ENCODE measurements at places on chromosomes 5 and 9.

DNA sequence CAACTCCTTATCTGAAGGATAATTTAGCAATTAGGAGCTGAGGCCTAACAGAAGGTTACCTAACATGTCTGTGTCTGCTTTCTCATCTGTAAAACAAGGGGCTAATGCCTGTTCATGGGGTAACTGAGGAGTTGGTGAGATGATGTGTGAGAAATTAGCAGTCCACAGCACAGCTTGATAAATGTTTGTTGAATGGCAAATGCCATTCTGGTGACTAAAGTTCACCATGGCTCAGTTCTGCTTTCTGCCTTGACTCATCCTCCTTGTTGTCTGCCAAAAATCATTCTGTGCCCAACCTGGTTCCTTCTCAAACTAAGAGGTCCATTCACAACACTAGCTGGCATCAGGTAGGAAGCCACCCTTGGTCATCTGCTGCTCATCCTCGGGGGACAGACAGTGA lies 552.0 kb upstream of the KLF4 start:
- no peak overlapping the region for H3K4me3 ChIP-seq
- DNase-seq = no peak
- H3K27me3 ChIP-seq = no peaks in the 10 kb centered on the region
- H3K4me1 ChIP-seq = no peaks in the 10 kb centered on the region
- H3K36me3 ChIP-seq = no peaks in the 10 kb centered on the region
- no peak overlapping the region for H3K27ac ChIP-seq

DNA sequence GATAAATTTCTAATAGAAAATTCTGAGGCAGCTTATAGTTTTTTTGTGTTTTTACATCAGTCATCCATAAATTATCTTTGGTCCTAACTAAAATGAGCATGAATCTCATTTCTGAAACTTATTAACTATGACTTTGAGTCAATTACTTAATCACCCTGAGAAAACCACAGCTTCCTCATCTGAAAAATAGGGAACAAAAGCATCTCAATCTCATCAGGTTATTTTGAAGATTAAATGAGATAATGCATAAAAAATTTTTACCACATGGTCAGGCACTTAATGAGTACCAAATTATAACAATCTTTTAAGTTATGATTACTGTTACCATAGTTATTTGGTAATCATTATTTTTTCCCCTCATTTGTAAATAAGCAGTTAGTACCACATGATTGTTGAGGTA lies 279.1 kb downstream of the MAST4 start:
- no peak overlapping the region for H3K4me3 ChIP-seq
- H3K36me3 ChIP-seq = no peaks in the 10 kb centered on the region
- H3K27ac ChIP-seq = no peak overlapping the region
- no peaks in the 10 kb centered on the region for H3K27me3 ChIP-seq
- no peak for DNase-seq

- no peak overlapping the region for H3K4me3 ChIP-seq
- no peaks in the 10 kb centered on the region for H3K4me1 ChIP-seq
- H3K27me3 ChIP-seq = no peaks in the 10 kb centered on the region
- no peak for DNase-seq
- no peaks in the 10 kb centered on the region for H3K36me3 ChIP-seq
These were observed 35.3 kb upstream of the SPDL1 start for GRCh38 chr5:169548315-169548714.

DNA sequence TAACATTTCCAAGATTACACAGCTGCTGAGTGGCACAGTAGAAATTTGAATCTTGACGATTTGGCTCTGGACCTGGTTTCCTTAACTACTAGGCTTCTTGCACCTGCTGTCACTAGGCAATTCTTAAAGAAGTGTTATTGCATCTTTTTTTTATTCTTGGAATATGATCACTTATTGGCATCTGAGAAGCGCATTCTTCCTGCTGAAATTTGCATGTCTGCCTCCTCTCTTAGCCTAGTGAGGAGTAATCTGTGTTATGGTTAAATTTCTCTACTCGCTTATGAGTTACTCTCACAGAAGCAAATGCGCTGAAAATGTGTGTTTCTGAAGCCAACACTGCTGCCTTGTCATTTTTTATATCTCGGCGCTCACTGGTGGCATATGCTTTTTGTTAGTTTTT lies 89.3 kb downstream of the WDR41 start:
- H3K4me3 ChIP-seq = no peak overlapping the region
- DNase-seq = no peak
- H3K27ac ChIP-seq = no peak overlapping the region
- H3K36me3 ChIP-seq = no peaks in the 10 kb centered on the region

DNA sequence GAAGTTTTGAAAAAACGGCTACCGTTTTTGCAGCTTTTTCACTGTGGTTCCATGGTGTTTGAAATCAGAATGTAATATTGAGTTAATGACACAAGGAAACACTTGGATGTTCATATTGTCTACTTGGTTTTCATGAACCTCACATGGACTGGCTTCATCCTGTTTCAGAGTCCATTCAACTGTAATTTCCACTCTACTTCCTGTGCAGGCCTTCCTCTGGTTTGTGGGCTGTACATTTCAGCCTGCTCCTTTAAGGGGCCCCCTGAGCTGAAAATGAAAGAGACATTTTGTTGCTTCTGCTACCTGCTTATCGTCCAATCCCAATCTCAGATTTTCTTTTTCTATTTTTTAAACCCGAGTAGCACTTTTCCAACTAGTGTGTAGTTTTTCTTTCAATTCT lies 41.8 kb upstream of the CDKN2B start:
- peak; percentile 22 for DNase-seq
- H3K4me1 ChIP-seq = peaks cover 32% of the 10 kb centered on the region
- H3K27ac ChIP-seq = no peak overlapping the region
- H3K36me3 ChIP-seq = no peaks in the 10 kb centered on the region
- no peaks in the 10 kb centered on the region for H3K27me3 ChIP-seq
- no peak overlapping the region for H3K4me3 ChIP-seq

DNA sequence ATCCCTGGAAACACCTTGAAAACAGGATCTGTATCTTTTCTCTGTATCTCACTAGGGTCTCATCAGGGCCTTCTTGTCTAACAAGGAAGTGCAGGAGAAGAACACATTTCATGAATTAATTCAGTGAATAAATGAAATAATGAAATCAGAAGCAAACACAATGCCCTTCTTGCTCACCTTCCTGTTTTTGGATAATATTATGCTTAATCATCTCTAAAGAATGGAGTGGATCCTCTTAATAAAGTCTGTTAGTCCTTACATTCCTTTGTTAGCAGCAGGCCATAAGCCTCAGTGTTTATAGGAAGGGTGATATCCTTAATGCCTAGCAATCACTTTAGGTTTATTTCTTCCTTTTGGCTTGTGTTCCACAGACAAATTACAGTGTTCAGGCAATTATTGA lies 837.1 kb upstream of the SEMA6A start:
- no peak overlapping the region for H3K4me3 ChIP-seq
- no peaks in the 10 kb centered on the region for H3K4me1 ChIP-seq
- DNase-seq = no peak
- no peaks in the 10 kb centered on the region for H3K27me3 ChIP-seq

- H3K4me3 ChIP-seq = no peak overlapping the region
- no peaks in the 10 kb centered on the region for H3K4me1 ChIP-seq
- no peak for DNase-seq
These were observed 13.9 kb downstream of the ALDOB start for GRCh38 chr9:101421653-101422065.
